Mononuclear cell (primary cell): ENCODE measurements at places on chromosomes 16 and 17. TPM values are rescaled to one million over a fixed set of nuclear protein-coding genes. Genes with fewer than 3 reads are reported as not detected.

The NDEL1 gene
- total RNA-seq, result 156 TPM

The ITGAE gene
- 23.1 TPM for total RNA-seq

The STAT5A gene
- 117 TPM for total RNA-seq

The HSF5 gene
- total RNA-seq, result 1.7 TPM
